Activated CD4-positive, CD25-positive, alpha-beta regulatory T cell treated with anti-CD3 and anti-CD28 coated beads, Interleukin-2, amount 50 U/mL, for 24 hours (primary cell): ENCODE measurements at places on chromosomes 7 and 10.

DNA sequence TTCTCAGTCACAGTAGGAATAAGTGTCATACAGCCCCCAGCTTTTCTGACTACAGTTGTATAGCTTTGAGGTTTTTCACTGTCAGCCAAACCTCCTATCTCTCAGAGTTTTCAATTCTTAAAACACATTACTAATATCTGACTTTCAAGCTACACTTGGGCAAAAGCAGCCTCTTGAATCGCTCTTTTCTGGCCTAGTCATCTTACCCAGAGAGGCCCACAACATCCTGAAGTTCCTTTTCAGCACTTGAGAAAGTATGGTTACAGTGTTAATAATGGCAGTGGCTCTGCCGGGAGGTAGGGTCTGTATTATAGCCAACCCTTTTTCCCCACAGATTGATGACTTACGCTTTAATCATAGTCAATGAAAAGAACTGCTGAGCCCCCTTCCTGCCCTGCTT is 181.0 kb downstream of the LRRC4 start:
- ATAC-seq: peak; percentile 77

- ATAC-seq: peak; percentile 35
Observed at GRCh38 chr7:636396-636795, 90.1 kb upstream of the DNAAF5 start.

DNA sequence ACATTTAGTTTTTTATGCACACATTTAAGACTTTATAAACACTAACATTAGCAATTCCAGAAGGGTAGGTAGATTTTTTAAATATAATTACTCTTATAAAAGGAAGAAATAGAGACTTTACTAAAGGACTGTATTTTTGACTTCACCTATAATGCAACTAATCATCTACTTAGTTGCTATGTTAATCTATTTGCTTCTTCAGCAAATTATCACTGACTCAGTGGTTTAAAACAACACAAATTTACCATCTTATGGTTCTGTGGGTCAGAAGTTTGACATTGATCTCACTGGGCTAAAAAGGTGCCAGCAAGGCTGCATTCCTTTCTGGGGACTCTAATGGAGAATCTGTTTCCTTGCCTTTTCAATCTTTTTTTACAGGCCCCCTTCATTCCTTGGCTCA is 7.6 kb downstream of the MTERF1 start:
- no peak for ATAC-seq

DNA sequence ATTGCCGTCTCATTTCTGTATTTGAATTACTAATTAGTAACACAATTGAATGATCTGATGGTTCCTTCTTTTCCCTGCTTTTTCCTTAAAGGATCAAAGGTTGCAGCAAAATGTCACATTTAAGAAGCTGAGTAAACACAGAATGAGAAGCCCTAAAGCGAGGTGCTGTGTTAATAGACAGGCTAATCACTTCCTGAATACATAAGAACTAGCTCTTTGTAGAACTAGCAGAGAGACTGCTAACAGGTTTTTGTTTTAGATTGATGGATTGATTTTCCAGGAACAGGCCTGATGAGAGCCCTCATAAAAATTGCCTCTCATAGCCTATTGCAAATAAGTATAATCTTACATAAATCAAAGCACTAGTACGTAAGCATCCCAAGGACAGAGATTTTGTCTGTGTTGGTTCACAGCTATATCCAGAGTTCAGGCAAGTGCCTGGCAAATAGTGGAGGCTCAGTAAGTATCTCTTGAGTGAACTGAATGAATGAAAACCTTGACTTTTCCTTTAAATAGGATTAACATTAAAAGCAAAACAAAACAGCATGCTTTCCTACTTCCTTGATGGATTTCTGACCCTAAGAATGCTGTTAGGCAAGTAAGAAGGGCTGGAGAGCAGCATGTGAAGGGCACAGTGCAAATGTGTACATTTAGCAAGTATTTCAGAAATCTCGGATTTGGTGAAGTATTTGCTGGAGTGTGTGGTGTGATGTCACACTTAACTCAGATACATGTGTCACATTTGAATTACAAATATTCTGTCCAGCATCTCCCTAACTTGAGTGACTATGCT is 3.3 kb downstream of the TMEM229A start:
- ATAC-seq: no peak

GRCh38 chr7:106583100-106583499 is 77.9 kb downstream of the CCDC71L start:
- ATAC-seq: no peak

- ATAC-seq: no peak
Observed at GRCh38 chr10:133351408-133352318, 4.5 kb downstream of the PRAP1 start.

DNA sequence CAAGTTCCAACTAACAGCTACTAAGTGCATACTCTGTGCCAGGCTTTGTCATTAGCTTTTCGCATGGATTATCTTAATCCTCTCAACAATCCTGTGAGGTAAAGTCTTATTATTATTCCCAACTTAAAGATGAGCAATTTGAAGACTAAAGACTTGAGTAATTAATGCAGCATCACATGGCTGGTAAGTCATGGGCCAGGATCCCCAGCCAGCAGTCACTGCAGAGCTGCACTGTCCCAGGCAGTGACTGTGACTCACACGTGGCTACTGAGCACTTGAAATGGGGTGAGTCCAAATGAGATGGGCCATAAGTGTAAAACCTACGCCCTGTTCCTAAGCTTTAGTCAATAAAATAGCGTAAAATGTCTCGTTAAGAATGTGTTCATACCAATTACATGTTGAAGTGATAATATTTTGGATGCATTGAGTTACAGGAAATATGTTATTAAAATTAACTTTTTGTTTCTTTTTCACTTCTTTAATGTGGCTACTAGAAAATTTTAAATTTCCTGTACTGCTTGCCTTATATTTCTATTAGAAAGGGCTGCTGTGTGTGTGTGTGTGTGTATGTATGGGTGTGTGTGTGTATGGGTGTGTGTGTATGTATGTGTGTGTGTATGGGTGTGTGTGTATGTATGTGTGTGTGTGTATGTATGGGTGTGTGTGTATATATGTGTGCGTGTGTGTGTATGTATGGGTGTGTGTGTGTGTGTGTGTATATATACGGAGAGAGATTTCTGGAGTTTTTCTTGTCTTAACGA is 756.3 kb downstream of the AUTS2 start:
- peak; percentile 53 for ATAC-seq

DNA sequence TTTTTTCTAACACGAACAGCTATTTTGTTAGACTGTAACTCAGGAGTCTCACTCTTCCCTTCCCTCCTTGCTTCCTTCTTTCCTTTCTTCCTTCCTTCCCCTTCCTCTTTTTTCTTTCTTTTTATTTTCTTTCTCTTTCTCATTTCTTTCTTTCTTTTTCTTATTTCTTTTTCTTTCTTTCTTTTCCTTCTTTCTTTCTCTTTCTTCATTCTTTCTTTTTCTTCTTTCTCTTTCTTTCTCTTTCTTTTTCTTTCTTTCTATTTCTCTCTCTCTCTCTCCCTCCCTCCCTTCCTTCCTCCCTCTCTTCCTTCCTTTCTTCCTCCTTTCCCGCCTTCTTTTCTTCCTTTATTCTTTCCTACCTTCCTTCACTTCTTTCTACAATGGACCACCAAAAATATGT is 1443.0 kb upstream of the LRRTM3 start:
- ATAC-seq: no peak

- no peak for ATAC-seq
Observed at GRCh38 chr10:101920546-101920945, 76.9 kb upstream of the KCNIP2 start.

GRCh38 chr7:52749880-52750279 is 285.6 kb upstream of the POM121L12 start:
- no peak for ATAC-seq

GRCh38 chr7:134740376-134740775 is 39.1 kb upstream of the CALD1 start:
- ATAC-seq: no peak

DNA sequence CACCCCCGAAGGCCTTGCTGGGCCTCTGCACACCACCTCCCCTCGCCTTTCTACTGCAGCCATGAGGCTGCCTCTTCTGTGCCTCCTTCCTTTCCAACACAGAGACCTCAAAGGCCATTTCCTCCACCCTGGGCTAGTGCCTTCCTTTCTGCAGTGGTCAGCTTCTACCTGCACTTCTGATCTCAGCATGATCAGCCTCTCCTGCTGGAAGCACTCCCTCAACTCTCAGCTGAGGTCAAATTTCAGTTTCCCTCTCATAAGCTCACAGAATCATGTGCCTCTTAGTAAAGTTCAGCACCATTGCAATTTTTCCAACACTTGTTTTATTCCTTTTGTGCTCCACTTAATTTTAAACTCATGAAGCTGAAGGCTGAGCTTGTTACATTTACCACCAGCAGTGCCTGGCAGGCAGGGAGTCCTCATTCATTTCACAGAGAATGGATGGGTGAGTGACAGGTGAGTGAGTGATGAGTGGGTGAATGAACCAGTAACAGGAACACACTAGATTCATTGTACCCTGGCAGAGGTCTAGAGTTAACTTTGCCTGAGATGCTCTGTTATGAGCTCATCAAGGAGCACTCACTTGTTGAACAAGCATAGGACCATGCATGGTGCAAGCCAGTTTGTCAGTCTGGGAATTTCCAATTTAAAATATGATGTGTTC is 124.0 kb upstream of the PRSS58 start:
- ATAC-seq: peak; percentile 24

DNA sequence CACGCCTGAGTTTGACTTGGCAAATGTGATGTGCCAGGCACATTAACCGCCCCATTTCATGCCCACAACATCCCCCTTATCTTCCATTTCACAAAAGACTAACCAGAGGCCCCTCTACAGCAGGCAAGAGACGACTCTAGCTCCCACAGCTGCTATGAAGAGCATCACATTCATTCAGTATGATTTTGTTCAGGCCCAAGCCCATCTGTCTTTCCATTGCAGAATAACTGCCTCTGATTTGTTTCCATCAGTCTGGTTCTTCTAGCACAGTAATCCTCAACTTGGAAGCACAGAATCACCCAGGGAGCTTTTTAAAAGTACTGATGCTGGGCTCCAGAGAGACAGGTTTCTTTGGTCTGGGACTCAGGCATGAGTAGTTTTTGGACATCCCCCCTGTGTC is 169.7 kb downstream of the NEURL1 start:
- ATAC-seq: no peak

DNA sequence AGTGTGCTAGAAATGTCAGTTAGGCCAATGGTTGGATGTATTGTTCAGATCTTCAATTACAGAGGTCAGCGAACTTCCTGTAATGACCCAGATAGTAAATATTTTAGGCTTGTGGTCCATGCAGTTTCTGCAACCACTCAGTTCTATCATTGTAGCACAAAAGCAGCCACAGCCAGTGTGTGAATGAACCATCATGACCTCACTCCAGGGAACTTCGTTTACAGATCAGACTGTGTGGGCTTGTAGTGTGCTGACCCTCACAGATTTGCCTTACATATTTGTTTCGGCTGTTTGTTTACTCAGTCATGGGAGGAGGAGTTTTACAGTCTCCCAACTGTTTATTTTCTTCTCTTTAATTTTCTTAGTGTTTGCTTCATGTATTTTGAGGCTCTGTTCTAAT is 55.4 kb downstream of the LANCL2 start:
- no peak for ATAC-seq

- ATAC-seq: no peak
Observed at GRCh38 chr10:18364987-18365775, 225.0 kb downstream of the CACNB2 start.

DNA sequence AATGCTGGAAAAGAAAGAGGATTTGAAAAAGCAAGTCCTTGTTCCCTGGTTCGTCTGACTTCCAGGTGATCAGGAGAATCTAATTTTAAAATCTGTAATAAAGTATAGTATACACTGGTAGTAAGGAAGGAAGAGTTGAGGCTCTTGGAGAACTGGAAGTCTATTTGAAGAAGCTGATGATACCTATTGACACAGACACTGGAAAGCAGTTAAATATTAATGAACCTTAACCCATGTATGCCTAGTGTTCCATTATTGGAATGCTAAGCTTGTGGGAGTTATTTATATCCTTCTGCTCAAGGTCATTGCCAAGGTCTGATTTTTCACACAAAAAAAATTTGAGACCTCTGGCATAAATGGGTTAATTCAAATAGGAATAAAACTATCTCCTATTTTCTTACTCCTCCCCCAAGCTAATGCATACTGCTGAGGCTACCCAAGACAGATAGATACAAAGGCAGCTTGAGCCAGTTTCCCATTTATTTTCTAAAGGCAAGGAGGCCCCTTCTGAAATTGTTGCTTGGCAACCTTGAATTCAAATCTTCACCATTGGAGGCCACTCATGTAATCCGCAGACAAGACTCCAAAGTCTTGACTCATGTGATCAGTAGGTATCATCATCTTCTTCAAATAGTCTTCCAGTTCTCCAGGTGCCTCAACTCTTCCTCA is 110.2 kb downstream of the FZD1 start:
- no peak for ATAC-seq

- ATAC-seq: peak; percentile 10
Observed at GRCh38 chr10:18293536-18294510, 153.6 kb downstream of the CACNB2 start.

DNA sequence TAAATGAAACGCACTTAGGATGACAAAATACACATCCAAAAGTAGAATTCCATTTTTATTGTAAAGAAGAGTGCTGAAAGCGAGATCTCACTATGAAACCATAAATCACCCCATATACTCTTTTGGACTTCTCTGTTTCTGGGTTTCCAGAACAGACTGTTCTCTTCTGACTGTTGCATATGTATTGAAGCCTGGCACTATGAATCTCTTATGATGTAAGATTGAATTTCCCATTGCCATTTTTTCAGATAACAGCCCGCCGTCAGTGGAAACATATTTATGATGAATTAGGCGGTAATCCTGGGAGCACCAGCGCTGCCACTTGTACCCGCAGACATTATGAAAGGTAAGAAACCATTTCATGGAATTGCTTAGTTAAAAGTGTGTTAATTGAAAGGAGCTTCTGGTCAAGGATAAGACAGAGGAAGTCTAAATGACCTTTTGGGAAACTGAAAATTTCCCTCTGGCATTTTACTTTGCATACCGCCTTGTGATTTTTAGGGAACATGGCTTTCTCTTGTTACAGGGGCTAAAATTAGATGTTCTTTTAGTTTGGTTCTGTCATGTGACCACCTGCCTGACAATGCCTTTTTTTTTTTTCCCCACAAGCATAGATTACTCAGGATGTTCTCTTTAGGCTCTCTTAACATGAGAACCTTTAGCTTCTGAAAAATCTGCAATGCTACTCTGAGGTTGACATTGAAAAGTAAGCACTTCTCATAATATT is 168.1 kb downstream of the ARID5B start:
- no peak for ATAC-seq

DNA sequence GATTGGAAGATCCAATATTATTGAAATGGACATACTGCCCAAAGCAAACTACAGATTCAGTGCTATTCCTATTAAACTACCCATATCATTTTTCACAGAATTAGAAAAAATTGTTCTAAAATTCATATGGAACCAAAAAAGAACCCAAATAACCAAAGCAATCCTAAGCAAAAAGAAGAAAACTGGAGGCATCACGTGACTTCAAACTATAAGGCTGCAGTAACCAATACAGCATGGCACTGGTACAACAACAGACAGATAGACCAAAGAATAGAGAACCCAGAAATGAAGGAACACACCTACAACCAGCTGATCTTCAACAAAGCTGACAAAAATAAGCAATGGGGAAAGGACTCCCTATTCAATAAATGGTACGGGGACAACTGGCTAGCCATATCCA is 765.4 kb downstream of the SORCS3 start:
- no peak for ATAC-seq
